Stromal cell of bone marrow (primary cell): ENCODE measurements at places on chromosomes 6 and 20.

DNA sequence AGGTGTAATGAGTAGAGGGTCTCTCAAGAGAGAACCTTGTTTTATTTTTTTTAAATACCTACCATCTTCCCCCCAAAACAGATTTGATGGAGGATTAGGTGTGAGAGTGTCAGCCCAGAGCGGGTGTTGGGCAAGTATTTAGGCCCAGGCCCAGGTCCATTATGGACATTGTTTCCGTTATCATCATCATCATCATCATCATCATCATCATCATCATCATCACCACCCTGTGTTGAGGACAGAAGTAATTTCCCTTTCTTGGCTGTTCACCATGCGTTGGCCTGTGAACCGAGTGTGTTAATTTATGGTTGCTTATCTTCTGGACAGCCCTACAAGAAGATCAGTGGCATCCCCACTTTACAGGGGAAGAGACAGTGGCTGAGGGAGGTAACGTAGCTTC, 28.6 kb downstream of the PSMF1 start:
- DNase-seq, result no peak

- peak; percentile 75 for DNase-seq
Measured at GRCh38 chr20:32737371-32738223, 5.7 kb downstream of the COMMD7 start.

DNA sequence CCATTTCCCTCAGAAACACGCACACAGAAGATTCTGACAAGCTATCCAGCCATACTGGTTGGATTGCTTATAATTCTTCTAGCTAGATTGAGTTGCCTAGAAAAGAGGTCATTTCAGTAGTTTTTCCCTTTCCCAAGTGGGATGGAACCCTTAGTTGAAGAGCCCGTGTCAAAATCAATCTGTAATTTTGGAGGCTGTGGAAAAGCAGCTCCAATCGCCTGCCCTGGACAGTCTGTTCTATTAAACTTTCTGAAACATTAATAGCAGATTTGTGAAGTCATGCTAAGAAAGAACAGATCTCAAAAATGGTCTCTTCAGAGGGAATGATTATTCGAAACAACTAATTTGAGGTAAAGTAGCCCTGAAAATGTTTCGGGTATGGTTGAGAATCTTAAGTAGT, 29.3 kb downstream of the TMEM200A start:
- DNase-seq, result no peak

DNA sequence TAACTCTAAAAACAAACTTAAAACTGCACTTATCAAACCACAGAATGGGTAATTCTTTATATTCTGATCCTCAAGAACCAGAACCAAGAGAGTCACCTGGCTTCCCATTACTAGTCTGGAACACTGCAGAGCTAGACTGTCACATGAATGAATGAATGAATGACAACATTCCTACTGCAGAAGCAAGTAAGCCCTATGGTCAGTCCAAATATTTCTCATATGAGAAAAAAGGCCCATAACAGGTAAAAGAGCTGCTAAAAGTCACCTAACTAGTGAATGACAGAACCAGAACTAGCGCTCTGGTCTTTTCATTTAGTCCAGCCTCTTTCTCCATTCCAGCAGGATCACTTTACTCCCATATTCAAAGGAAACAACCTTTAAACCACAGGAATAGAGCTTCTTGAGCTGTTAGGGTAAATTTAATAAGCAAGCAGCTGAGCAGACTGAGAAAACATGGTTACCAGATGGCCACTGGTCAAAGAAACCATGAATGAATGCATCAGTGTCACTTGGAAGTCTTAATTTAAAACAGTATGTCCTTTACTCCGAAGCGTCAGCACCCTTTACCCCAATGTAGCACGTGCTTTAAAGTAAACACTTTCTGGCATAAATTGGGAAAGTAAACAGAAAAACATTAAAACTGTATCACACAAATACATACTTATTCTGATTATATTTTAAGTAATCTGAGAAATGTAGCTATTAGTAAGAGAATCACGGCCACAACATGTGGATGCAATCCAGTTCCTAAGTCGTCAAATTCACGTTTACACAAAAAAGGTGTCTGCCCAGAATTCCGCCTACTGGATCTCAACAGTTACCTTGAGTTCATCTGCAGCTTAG, 1.4 kb downstream of the PREP start:
- no peak for DNase-seq

DNA sequence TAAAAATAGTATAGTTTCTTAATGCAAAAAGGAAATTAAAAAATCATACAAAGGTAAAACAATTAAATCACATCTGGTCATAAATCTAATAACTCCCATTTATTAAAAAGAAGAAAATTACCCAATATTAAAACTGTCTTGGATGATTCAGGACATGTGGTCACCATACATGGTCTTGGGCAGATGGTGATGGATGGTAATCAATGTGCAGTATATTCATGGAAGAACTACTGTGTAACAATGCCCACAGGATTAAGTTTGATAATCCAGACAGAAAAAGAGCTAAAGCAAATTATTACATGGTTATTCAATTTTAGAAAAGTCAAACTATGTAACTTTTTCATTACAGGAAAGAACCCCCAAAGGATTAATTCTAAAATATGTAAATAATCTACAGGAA, 480.6 kb downstream of the QKI start:
- no peak for DNase-seq

GRCh38 chr6:112606656-112607435, 259.7 kb downstream of the RFPL4B start:
- DNase-seq, result no peak

- DNase-seq, result no peak
Measured at GRCh38 chr20:52104546-52105441, 86.8 kb downstream of the ZFP64 start.

- DNase-seq, result no peak
Measured at GRCh38 chr6:134809130-134809529, 140.8 kb downstream of the ALDH8A1 start.

GRCh38 chr20:58718121-58718563, 25.5 kb downstream of the NPEPL1 start:
- DNase-seq, result no peak
